ENCODE measurements at places on chromosomes 11 and 22. TPM values are rescaled to one million over a fixed set of nuclear protein-coding genes. Genes with fewer than 3 reads are reported as not detected.

GRCh38 chr11:1218788-1219445 lies 3.9 kb upstream of the MUC5B start:
- no peak for DNase-seq

DNA sequence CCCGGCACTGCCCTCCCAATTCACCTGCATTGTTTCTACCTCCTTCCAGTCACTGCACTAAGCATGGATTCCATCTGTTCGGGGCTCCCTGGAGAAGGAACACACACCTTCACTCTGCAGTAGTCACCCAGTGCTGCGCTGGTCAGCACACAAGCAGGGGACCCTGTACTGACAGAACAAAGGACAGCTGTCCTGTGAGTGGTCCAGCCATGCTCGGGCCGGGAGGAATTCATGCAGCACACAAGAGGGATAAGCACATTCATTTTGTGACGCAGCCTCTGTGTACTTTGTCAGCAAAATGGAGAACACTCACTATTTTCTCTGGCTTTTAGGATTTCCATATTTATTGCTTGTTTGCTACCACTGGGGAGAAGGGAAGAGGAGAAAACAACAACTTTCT lies 167.3 kb downstream of the NTM start:
- no peak for DNase-seq

GRCh38 chr11:119571311-119571710 lies 148.3 kb upstream of the THY1 start:
- no peak for DNase-seq

DNA sequence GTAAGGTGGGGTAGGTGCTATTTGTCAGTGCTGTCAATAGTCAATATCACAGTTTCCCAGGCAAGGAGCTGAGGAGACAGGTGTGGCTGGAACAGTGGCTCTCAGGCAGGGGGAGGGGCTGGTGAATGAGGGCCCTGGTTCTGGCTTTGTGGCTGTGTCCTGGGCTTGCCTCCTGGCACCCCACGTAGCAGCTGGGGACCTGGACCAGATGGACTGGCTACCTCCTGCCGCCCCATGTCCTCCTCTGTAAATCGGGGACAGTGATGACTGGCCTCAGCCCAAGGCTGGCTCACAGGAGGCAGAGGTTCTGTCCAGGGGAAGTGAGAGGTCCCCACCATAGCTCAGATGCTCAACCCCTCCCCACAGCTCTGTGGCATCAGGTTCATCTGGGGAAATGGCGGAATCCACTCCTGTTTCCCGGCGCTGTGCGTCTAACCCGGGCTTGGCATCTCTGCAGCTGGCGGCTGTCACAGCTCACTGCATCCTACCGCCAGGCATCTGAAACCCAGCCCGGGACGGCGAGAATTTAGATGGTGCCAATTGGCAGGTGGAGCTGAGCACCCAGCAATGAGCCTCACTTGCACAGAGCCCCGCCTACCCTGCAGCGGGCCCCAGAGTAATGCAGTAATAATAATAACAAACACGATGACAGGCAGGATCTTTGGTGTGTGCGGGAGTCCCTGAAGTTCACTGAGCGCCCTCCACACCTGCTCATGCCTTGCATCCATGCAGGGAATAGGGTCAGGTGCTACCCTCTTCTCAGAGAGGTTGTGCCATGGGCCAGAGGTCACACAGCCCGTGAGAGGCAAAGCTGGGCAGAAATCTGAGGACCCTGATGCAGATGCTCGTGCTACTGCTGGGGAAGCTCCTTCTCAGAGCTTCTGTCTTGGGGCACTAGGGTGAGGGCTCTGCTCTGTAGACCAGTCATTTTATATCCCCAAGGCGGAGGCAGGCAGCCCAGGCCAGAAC lies 27.8 kb upstream of the SHISAL1 start:
- no peak for DNase-seq

- peak; percentile 63 for DNase-seq
Measured at GRCh38 chr11:118530683-118531596, at the start of gene TMEM25. TSS of gene TMEM25 (plus strand) at chr11:118531192. CDS start at chr11:118531802, 610 bp downstream.

- DNase-seq: no peak
Measured at GRCh38 chr22:23938328-23939016, 22.5 kb downstream of the GSTT2B start.

- DNase-seq: peak; percentile 89
Measured at GRCh38 chr11:843818-844692, 1.4 kb downstream of the TSPAN4 start.

DNA sequence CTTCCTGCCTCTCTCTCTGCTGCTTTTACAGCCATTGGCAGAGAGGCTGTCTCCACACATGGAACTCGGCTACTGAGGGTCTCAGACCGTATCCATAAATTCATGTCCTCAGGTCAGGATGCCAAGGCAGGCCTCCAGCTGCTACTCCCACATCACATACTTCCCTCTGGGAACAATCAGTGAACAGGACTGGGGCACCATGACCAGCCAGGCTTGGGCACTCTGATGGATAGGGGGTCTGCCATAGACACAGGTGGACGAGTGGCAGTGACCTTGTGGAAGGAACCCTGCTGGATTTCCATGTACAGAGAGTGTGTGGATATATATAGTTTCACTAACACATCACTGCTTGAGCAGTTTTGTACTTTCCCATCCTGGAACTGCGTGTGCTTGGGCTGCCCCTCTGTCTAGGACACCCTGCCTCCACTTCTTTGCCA lies 97.7 kb upstream of the PARVA start:
- DNase-seq: no peak

- DNase-seq: no peak
Measured at GRCh38 chr22:17997456-17997855, 26.9 kb downstream of the MICAL3 start.

- no peak for DNase-seq
Measured at GRCh38 chr11:12092714-12093113, 17.7 kb upstream of the MICAL2 start.

GRCh38 chr11:61728940-61729219 lies 23.6 kb upstream of the MYRF start:
- DNase-seq: no peak

DNA sequence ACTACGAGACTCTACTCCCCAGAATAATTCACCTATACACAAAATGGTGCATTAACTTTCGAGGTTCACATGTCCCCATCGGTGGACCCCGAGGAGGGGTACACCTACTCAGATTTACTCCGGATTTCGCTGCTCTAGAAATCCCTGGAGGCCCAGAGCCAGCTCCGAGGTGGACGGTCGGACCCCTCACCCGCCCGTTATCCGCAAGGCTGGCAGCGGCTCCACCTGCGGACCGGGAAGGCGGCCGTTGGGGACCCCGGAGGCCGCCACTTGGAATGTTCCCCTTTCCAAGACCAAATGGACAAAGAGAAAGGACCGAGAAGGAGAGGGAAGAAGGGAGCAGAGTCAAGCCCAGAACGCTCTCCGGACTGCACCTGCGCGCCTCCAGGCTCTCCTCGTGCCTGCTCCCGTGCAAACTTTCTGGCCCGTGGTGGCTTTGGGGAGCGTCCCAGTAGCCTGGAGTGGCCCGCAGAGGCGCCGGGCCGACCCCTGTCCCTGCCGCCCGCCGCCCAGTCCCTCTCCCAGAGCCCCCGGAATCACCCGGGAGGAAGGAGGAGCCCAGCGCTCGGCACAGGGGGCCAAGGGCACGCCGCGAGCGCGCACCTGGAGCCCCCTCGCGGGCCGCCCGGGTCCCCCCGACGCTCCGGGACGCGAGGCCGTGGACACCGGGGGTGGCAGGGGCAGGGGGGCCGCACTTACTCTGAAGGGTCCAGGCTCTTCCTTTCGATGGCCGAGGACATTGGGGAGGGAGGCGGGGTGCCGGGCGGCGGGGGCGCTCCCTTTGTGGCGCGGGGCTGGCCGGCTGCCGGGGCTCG lies 23.0 kb downstream of the LMO2 start:
- no peak for DNase-seq

DNA sequence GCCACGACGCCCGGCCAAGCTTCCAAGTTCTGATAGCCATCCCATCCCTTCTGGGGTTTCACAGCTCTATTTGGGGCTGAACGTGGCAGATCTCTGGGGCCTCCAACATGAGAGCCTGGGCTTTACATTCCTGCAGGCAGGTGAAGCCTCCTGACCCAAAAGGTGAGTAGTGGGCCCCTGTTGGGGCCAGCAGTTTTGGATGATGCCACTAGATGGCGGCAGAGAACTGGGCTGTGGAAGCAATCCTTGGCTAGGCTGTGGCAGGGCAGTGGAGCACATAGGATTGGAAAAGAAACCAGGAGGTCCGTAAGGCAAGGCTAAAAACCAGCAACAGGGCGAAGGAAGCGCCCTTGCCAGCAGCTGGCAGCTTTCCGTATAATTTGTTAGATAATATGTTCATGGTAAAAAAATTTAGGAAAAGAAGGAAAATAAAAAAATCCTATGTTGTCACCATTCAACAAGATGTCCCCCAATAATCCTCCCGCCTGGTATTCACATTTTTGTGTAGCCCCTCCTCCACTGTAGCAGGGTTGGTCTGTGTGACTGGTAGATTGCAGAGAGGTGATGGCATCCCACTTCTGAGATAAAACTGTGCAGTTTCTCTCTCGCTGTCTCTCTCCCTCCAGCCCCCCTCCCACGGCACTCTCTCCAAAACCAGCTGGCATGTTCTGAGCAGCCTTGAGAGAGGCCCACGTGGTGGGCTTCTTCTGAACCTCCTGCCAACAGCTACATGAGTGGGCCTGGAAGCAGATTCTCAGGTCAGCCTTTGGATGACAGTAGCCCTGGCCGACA lies 43.6 kb upstream of the OR4B1 start:
- peak; percentile 54 for DNase-seq

DNA sequence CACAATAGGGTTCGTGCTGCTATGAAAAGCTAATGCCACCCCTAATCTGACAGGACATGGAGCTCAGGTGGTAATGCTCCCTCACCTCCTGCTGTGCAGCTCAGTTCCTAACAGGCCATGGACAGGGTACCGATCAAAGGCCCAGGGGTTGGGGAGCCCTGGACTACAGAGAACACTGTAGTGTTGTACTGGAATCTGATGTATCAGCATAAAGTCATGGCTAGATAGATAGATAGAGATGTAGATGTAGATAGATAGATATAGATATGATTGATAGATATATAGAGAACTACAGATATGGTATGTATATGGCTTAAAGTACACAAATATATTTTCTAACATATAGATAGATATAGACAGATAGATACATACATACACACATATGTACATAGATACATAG lies 112.3 kb upstream of the MPPED2 start:
- no peak for DNase-seq

The SPDYC gene
- total RNA-seq: not detected

The GALNT18 gene
- 20.0 TPM for total RNA-seq

The MIAT gene
- 2.7 TPM for total RNA-seq

The KRTAP5-10 gene
- total RNA-seq: not detected

The ZNF214 gene
- total RNA-seq: 4.1 TPM

The ELFN2 gene
- 31.2 TPM for total RNA-seq

The LDHAL6A gene
- total RNA-seq: not detected
